NCI-H2081 treated with DMSO at 0.1 percent for 48 hours (cell line): ENCODE measurements at places on chromosomes 7 and 10.

- DNase-seq = no peak
Observed at GRCh38 chr10:30383356-30383755, 34.3 kb upstream of the MTPAP start.

GRCh38 chr7:107007007-107007891 lies 37.3 kb upstream of the PRKAR2B start:
- DNase-seq = no peak

DNA sequence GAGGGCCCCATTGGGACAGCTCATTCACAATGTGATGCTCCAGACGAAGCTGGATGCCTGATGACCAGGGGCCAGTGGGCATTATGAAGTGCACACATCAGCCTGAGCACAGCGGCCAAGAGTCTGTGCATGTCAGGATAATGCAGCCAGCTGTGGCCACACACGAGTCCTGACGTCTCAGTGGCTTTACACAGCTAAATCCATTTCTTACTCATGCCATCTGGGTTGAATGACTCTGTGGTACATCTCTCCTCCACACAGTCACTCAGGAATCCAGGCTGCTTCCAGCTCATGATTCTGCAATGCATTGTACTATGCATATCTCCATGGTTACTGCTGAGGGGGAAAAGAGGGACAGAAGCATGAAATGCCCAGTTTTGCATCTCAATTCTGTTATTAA lies 123.6 kb downstream of the PRLHR start:
- no peak for DNase-seq

GRCh38 chr10:132868995-132869394 lies 73.4 kb downstream of the CFAP46 start:
- DNase-seq = no peak

- DNase-seq = no peak
Observed at GRCh38 chr10:74067373-74068352, 69.7 kb downstream of the VCL start.

DNA sequence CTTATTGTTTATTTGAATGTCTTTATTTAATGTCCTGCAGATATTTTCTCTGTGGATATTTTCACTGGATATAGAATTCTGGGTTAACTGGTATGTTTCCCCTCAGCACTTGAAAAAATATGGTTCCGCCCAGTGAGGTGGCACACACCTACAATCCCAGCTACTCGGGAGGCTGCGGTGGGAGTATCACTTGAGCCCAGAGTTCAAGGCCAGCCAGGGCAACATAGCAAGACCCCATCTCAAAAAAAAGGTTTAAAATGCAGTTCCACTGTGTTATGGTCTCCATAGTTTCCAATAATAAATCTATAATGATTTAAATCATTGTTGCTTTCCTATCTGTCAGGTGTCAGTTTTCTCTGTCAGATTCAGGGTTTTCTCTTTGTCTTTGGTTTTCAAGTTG lies 165.5 kb upstream of the STK17A start:
- DNase-seq = no peak

DNA sequence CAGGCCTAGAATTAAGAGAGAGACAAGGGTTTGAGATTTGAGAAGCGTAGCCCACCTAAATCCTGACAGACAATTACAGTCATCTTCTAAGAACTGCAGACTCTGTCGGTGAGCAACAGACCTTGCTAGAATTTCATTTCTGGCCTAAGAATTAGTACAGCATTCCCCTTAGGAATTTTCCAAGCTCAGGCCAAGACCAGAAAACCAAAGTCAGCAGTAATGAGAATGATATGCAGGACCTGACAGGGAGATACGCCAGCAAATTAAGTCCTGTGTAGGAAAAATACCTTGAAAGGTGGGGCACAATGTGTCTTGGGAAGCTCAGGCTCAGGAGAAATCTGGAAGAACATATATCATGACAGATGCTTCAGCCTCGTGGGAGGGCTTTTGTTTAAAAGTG lies 52.7 kb upstream of the HERPUD2 start:
- no peak for DNase-seq

- no peak for DNase-seq
Observed at GRCh38 chr10:93462881-93463280, 19.3 kb downstream of the MYOF start.

GRCh38 chr7:3738964-3739363 lies 437.9 kb downstream of the SDK1 start:
- DNase-seq = no peak

DNA sequence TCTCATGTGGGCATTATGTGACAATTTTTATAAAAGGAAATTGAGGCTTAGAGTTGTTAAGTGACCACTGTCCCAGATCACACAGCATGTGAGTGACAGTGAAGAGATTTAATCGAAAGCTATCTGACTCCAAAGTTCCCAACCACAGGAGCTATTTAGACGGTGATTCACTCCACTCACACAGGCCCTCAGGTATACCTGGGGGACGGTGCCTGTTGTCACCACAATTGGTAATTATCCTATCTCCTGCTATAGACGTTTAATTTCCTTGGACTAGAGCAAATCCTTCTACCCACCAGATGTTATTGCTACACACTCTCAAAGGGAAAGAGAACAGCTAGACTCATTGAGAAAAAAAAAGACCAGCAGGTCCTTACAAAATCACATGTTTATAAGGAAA lies 145.5 kb downstream of the KLF6 start:
- no peak for DNase-seq

GRCh38 chr10:67723601-67724000 lies 27.6 kb upstream of the CTNNA3 start:
- no peak for DNase-seq

- no peak for DNase-seq
Observed at GRCh38 chr10:118594392-118595063, 920 bp downstream of the PRLHR start.

DNA sequence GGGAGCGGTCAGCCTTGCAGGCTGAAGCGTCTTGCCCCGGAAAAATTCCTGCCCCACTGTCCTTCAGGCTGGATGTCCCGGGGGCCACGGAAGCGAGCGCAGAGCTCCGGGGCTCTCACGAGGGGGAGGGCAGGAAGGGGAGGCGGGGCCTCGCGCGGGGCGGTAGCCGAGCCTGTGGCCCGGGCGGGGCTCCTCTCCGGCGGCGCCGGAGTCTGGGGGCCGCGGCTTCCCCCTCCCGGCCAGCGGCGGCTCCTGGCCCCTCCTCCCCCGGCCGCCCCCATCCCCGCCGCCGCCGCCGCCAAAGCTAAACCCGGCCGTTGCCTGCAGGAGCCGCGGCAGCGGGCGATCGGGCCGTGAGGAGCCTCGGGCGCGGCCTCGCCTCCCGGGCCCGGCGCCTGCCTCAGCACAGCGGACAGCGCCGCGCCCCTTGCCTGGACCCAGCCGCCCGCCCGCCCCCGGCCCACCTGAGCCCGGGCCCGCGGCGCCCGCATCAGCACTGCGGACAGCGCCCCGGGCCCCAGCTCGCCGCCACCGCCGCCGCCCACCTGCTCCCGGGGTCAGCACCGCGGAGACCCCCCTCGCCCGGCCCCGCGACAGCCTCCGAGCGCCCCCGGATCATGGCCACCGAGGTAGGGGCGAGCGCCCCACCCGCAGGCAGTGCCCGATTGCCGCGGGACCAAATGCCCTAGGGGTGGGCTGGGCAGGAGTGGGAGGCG lies at the start of gene GOLGA7B:
TSS of gene GOLGA7B (plus strand) at position 157 of the 716 bp plus-strand sequence. CDS start at position 618, 461 bp downstream.
- DNase-seq = no peak

DNA sequence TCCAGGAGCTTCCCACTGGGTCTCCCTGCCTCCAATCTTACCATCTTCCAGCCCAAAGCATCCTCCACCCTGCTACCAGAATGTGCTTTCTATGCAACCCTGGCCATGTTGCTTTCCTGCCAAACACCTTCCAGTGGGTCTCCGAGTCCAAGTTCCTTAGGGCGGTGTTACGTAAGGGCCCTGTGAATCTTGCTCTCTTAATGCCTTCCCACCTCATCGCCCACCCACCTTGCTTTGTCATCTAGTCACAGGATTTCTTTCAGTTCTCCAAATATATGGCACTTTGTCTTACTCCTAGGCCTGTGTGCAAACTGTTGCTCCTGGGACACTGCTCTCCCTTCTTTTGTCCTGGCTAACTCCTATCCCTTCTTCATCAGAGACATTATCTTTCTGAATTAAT lies 344.5 kb downstream of the RPS24 start:
- no peak for DNase-seq

DNA sequence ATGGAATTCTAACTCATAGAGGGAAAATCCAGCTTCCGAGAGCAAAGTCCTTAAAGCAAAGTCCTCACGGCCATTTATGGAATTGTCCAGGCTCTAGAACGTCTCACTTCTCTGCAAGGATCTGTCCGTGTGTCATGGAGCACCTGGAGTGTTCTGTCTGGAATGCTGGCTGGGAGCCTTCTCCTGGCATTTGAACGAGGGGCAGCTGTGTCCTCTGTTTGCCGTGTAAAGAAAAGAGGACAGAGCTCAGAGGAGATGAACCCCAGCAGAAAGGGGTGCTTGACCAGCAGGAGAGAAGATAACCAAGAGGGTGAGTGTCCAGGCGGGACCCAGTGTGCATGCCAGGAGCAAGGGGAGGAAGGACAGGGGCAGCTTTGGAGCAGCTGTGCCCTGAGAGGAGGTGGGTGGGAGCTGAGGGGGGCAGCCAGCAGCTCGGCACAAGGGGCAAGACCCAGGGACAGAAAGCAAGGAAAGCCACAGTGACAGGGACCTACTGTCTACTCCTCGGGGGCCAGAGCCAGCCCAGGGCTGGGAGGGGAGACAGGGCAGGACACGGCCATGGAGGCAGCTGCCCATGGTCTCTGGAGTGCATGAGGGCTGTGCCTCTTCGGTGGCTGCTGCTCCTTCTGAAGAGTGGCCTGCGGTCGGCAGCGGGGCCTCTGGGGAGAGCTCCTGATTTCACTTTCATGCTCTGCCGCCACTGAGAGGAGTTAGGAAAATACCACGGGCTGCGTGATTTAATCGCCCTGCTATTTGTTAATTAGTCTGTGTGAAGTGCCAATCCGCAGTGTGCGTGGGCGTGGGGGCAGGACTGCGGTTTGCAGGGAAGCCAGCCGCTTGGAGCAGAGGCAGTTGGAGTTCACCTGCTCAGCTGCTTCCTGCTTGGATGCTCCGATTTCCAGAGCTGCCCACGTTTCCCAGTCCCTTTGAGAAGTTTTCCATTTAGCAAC lies 149.3 kb upstream of the SHH start:
- no peak for DNase-seq

- DNase-seq = peak; percentile 80
Observed at GRCh38 chr7:29190349-29191045, 4.1 kb upstream of the CHN2 start.

GRCh38 chr10:125055446-125055845 lies 104.9 kb downstream of the CTBP2 start:
- DNase-seq = no peak

DNA sequence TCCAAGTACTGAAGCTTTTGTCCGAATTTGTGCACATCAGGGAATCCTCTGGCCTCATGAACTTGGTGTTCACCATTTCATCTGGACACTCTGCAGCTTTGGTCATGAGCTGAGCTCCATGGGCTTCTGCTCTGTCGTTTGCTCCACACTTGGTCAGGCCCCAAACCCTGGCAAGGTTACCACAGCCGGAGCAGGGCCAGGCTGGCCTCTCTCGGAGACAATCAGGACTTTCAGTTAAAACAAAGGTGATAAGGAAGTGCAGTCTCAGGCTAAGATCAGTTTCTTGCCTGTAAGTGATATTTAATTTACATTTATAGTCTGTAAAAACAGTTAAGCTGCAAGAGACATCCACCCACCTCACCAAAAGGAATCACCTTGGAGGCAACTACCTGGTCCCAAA lies 558.9 kb downstream of the PARD3 start:
- DNase-seq = no peak

DNA sequence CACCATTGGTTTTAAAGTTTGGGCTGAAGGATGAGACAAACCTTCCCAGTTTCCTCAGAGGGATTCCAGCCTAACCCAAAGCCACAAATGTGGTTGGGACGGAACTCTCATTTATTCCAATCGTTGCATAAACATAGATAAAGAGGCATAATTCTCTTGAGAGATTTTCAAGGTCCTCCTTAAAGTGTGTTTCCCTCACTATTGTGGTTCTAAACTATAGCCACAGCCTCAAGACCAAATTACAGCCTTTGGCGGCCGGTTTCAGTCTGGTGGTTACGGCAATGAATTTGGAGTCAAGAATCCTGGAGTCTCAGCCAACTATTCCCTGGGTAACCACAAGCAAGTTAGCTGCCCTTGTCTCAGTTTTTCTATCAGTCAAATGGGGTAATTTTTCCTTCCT lies 42.6 kb downstream of the SEM1 start:
- DNase-seq = no peak

- no peak for DNase-seq
Observed at GRCh38 chr10:121687095-121687813, 89.0 kb upstream of the FGFR2 start.

- DNase-seq = no peak
Observed at GRCh38 chr10:74898201-74898976, 72.0 kb downstream of the KAT6B start.

DNA sequence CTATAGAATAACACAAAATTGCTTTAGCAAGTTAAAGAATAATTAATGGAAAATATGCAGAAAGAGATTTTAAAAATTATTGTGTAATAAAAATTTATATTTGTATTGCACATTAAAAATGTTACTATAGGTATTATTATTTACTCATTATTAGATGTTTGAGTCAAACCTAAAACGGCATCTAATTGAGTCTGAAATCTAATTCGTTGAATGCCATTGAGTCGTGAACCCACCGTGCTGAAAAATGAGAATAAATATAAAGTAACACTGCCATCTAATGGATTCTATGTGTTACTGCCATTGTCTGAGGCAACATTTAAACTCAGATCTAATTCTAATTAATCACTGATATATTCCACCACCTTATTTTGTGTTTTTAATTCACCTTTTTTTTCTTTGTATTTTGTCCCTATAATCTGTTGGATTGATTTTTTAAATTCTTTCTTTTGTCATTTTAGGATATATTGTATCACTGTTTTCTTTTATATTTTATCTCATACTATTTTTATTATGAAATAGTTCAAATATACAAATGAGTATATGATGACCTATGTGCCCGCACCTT lies 62.2 kb downstream of the SAMD9 start:
- DNase-seq = peak; percentile 25

- DNase-seq = no peak
Observed at GRCh38 chr10:69220507-69220906, 375 bp downstream of the HKDC1 start.
